A673 (cell line): ENCODE measurements at places on chromosomes 6 and 20.

DNA sequence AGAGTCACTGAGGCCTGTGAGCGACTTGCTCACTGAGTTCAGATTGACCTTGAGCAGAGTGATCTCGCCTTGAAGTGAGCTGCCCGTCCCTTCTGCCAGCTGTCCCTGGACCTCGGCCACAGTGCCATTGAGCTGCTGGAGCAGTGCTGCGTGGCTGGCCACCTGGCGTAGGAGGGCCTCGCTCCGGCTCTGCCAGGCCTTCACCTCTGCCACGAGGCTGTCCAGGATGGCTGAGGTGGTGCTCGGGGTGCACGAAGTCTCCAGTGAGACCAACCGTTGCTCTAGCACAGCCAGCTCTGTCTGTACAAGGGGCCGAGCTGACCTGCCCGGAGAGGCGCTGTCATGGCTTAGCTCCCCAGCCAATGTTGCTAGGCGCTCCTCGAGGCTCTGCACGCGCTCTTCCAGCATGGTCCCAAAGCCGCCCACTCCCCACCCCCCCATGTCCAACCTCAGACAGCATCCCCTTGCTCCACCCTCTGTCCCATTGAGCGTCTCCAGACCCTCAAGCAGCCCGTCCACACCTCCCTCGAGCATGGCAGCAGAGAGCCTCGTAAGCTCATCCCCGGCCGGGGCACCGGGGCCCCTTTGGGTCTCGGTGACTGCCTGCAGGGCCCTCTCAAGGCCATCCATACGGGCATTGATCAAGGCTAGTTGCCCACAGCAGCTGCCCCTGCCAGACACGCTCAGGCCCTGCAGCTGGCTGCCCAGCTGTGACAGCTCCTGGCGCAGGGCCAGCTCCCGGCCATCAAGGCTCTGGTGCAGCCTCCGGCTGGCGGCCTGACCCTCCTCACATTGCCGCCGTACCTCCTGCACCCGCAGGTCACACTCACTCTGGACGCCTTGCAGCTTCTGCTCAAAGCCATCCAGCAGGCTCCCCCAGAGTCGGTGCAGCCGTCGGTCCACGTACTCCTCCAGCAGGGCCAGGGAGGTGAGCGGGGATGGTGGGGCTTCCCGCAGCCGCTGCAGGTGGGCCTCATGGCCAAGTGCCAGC lies 4.6 kb downstream of the EMILIN3 start:
- no peak overlapping the region for H3K27ac ChIP-seq
- H3K4me1 ChIP-seq = no peaks in the 10 kb centered on the region
- no peaks in the 10 kb centered on the region for H3K36me3 ChIP-seq
- H3K27me3 ChIP-seq = peaks cover 14% of the 10 kb centered on the region
- no peak for DNase-seq
- H3K4me3 ChIP-seq = no peak overlapping the region

GRCh38 chr6:1686117-1687098 lies 76.7 kb downstream of the FOXC1 start:
- H3K27me3 ChIP-seq = no peaks in the 10 kb centered on the region
- H3K4me1 ChIP-seq = peaks cover 27% of the 10 kb centered on the region
- no peaks in the 10 kb centered on the region for H3K36me3 ChIP-seq
- DNase-seq = peak; percentile 91

- no peaks in the 10 kb centered on the region for H3K36me3 ChIP-seq
- no peak overlapping the region for H3K4me3 ChIP-seq
- H3K4me1 ChIP-seq = no peaks in the 10 kb centered on the region
- H3K27me3 ChIP-seq = no peaks in the 10 kb centered on the region
- H3K27ac ChIP-seq = no peak overlapping the region
These were observed 310.0 kb downstream of the ESR1 start for GRCh38 chr6:152117156-152118133.

DNA sequence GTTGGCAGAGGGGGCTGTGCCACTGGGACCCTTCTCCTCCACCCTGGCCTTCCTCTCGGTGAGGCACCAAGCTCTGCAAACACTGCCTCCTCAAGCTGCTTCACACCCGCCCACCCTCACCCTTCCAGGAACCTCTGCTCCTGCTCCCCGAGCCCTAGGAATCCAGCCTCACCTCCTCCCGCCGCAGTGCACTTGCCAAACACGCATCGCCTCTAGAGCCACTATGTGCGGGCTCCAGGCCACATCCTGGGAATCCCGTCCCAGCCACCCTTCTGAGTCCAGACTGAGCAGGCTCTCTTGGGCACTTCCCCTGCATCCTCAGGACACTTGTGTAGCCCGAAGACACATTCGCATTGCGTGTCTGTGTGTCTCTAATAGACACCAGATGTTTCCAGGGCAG lies 18.5 kb downstream of the PSMG4 start:
- no peak overlapping the region for H3K4me3 ChIP-seq
- H3K27me3 ChIP-seq = no peaks in the 10 kb centered on the region
- no peaks in the 10 kb centered on the region for H3K36me3 ChIP-seq
- peaks cover 10% of the 10 kb centered on the region for H3K4me1 ChIP-seq

DNA sequence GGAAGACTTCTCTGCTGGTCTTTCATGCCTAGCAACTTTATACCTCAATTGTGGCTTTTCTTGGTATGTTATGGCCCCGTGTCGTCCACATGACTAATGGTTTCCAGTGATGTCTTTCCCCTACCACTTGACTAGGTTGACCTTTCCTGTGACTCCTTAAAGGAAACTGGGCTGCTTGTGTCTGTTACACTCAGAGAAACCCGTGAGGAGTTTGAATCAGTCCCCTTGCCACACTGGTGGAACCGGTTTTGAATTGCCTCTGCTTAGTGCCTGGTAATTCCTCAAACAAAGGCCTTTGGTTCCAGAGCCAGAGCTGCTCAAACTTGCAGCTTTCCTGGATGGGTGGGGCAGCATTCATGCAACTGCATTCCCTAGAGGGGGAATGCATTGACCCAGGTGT lies 21.9 kb downstream of the ECT2L start:
- DNase-seq = no peak
- H3K27me3 ChIP-seq = no peaks in the 10 kb centered on the region
- H3K27ac ChIP-seq = no peak overlapping the region
- H3K4me3 ChIP-seq = no peak overlapping the region

- no peak overlapping the region for H3K4me3 ChIP-seq
- H3K36me3 ChIP-seq = no peaks in the 10 kb centered on the region
- DNase-seq = no peak
- H3K27me3 ChIP-seq = no peaks in the 10 kb centered on the region
- no peak overlapping the region for H3K27ac ChIP-seq
These were observed 503.7 kb upstream of the IRAK1BP1 start for GRCh38 chr6:78363688-78364087.

DNA sequence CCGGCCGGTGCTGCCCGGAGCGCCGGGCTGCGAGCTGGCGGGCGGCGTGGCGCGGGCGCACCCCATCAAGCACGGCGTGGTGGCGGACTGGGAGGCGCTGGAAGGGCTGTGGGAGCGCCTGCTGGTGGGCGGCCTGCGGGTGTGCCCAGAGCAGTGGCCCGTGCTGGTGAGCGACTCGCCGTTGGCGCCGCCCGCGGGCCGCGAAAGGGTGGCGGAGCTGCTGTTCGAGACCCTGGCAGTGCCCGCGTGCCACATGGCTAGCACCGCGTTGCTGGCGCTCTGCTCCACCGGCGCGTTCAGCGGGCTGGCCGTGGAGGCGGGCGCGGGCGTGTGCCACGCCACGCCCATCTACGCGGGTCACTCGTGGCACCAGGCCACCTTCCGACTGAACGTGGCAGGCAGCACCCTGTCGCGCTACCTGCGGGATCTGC lies 517 bp downstream of the ACTL10 start:
- peak; percentile 46 for DNase-seq
- H3K36me3 ChIP-seq = peaks cover 16% of the 10 kb centered on the region
- H3K4me1 ChIP-seq = peaks cover 40% of the 10 kb centered on the region
- peak overlapping the region; percentile 29 for H3K27ac ChIP-seq
- peak overlapping the region; percentile 48 for H3K4me3 ChIP-seq

DNA sequence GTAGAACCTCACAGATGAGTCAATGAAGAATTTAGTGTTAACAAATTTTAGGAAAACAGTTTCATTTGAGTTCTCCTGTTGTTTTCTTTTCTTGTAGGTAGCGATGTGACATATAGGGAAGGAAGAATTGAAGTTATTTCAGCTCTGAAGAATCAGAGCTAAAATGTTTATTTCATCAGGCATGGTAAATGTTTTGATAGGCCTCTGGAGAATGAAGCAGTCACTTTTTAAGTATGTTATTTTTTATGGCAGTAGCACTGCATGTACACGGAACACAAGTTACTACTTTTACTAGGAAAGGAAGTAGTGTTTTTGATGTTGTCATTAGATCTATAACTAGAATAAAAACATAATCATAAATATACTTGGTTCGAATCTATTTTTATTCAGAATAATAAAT lies 1357.3 kb upstream of the CITED2 start:
- H3K27me3 ChIP-seq = no peaks in the 10 kb centered on the region
- H3K27ac ChIP-seq = no peak overlapping the region
- no peak for DNase-seq
- H3K4me1 ChIP-seq = no peaks in the 10 kb centered on the region
- no peak overlapping the region for H3K4me3 ChIP-seq

- H3K36me3 ChIP-seq = no peaks in the 10 kb centered on the region
- H3K4me3 ChIP-seq = no peak overlapping the region
- no peaks in the 10 kb centered on the region for H3K4me1 ChIP-seq
- DNase-seq = no peak
These were observed 128.2 kb downstream of the SASH1 start for GRCh38 chr6:148470606-148471465.
